Activated CD8-positive, alpha-beta memory T cell treated with anti-CD3 and anti-CD28 coated beads for 48 hours (primary cell): ENCODE measurements at places on chromosomes 6 and 20.

GRCh38 chr6:42313038-42313437 is 95.4 kb upstream of the MRPS10 start:
- DNase-seq = no peak

GRCh38 chr20:52313341-52313963 is 121.9 kb upstream of the ZFP64 start:
- DNase-seq = no peak

DNA sequence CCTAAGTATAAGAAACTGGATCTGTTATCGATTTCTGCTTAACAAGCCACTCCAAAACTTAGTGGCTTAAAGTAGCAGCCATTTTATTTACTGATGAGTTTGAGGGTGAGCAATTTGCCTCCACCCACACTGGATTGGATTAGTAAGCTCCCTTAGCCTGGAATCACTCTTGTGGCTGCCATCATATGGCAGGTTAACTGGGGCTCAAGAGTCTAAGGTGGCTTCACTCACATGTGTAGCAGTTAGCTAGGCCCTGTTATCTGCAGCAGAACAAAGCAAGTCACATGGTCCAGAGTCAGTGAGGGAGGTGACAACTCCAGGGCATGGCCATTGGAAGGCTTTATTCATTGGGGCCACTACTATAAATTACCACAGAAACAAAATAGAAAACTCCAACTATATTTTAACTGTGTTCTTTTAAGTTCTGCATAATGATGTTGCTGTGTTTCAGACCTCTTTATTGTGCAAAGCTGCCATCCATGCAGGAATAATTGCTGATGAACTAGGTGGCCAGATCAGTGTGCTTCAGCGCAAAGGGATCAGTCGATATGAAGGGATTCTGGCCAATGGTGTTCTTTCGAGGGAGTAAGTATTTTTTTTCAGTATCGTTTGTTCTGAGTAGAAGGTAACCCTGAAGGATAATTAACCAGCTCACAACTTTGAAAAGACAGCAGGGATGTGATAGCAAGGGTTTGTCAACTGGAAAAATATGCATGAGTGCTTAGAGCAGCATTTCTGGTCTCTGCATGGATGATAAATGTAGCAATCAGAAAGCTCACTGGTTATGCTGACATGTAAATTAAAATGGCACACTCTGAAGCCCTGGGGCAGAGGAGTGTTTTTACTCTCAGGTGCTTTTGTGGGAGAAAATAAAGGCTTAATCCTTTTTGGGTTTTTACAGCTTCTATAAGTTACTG is 49.6 kb downstream of the DCBLD1 start:
- DNase-seq = no peak

DNA sequence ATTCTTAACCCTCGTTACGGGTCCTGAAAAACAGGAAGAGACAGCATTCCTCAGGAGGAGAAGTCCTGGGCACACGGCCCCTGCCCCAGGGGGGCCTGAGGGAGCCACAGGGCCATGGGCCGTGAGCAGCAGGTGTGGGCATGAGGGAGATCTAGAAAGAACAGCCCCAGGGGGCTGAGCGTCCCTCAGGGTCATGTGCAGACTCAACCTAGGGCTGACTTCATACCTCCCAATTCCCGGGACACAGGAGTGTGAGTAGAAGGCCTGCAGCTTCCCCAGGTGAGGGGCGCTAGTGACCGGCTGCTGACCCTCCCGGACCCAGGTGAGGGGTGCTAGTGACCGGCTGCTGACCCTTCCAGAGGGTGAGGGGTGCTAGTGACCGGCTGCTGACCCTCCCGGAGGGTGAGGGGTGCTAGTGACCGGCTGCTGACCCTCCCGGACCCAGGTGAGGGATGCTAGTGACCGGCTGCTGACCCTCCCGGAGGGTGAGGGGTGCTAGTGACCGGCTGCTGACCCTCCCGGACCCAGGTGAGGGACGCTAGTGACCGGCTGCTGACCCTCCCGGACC is 35.1 kb downstream of the FRMD1 start:
- no peak for DNase-seq

DNA sequence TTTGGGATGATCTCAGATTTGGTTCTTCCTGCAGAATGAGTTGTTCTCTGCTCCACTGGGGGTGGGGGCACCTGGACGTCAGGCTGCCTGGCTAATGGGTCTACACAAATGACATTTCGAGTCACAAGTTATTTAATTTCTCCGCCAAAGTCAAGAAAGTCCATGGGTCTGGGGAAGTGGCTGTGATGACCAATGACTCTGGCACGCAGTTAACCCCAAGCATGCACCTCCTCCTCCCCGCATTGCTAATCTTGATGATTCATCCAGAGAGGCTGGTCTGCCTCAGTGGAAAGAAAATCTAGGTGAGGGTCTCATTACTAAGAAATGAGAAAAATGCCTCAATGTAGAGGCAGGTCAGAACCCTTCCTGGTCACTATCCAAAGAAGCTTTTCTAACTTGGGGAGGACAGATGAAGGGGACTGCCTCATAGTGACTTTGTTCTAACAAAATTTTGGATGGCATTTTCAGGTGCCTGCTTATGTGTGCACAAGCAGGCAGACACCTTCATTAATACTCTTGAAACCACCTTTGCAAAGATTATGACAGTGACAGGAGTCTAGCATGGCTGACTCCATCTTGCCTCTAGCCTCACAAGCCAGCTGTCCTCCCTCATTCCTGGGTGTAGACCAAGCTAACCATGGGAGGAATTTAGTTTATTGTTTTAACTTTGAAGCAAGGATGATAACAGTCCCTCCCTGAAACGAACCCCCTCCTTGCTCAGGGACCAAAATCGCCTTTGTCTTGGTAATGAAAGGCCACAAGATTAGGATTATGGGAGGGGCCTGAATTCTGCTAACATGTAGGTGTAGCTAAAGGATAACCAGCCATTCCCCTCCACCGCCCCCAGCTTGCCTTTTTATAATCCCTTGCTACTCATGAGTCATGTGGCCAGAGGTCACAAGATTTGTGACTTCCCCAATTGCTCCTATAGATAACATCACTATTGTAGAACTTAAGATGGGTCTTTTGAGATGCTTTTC is 98.6 kb upstream of the MRPS10 start:
- DNase-seq = no peak

GRCh38 chr20:25050082-25050481 is 7.9 kb downstream of the ACSS1 start:
- DNase-seq = no peak
